ENCODE measurements at places on chromosomes 2 and 18.

DNA sequence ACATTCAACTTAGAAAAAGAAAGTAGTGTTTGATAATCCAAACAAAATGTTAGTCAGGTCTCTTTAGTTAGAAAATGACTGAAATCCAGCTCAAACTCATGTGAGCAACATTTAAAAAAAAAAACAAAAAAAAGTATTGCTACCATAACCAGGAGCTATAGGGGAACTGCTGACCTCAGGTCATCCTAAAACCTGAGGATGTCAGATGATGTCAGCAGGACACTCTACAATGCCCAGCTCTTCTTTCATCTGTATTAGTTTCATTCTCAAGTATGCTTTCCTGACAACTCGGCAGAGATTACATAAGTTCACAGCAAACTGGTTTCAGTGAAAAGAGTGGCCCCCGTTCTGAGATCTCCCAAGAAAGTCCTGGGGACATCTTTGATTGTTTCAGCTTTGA is 4.2 kb upstream of the ESCO1 start:
- DNase-seq = no peak

DNA sequence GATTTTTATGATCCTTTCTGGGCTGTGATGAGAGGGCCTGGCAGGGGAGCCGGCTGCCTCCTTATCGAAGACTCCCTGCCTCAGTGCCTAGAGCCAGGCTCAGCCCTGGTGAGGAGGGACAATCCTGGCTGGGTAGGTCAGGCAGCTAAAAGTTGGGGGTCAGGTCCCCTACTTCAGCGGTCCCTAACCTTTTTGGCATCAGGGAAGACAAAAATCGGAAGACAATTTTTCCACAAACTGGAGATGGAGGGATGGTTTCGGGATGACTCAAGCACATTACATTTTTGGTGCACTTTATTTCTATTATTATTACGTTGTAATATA is 53.1 kb downstream of the HS1BP3 start:
- no peak for DNase-seq

DNA sequence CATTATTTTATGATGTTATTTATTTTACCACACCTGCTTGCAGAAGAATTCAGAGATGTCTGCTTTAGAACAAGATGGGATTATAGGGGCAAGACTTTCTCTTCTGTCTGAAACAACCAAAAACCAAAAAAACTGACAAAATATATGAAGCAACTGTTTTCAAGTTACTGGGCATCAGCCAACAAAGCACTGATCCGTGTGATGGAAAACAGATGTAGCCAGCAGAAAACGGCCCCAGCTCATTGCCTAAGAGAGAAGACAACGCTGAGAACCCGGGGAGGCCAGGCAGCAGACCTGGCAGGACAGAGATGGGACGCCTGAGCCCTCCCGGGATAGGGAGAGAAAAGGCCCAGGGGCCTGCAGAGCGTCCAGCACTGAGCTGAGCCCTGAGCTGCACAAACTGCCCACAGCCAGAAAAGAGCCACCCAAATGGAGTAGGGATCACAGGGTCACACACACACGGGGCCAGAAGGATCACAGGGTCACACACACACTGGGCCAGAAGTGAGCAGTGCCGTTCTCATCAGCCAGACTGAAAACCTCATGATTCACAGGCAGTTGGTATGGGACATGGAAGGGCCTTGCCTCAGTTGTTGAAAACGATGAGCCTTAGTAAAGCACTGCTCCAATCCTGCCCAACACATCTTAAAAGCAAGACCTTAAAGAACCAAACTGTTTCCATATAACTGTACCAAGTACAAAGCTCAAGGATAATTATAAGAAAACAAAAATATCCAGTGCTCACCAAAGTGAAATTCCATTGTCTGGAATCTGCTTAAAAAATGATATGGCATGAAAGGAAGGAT is 12.1 kb downstream of the PXDN start:
- no peak for DNase-seq

DNA sequence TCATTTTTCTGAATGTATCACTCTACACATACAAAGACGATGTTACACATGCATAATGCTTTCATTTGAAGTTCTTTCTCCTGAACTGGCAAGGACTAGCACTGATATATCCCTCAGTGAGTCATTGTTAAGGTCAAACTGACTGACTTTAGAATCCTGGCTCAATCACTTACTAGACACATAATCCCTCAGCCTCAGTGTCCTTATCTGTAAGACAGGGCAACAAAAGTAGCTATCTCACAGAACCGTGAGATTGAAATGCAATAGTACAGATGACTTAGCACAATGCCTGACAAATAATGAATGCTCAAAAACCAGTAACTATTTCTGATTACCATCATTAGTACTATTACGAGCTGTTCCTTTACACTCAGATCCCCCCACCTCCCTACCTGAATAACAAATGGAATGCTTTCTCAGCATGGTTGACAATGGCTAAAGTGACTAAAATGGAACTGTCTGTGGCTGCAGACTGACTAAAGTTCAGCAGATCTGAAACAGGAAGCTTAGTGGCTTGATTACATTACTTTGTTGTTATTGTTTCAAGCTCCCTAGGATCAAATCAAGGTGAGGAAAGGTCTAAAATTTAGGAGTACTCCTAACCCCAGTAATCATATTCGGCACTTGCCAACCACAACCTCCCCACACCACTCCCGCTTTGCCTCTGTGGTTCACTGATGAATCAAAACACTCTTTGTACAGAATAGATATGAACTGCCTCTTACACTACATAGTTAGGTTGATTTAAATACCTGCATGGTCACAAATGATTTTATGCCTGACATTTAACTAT is 35.8 kb upstream of the CACNB4 start:
- DNase-seq = no peak

GRCh38 chr18:25621682-25622081 is 269.7 kb upstream of the ZNF521 start:
- no peak for DNase-seq

DNA sequence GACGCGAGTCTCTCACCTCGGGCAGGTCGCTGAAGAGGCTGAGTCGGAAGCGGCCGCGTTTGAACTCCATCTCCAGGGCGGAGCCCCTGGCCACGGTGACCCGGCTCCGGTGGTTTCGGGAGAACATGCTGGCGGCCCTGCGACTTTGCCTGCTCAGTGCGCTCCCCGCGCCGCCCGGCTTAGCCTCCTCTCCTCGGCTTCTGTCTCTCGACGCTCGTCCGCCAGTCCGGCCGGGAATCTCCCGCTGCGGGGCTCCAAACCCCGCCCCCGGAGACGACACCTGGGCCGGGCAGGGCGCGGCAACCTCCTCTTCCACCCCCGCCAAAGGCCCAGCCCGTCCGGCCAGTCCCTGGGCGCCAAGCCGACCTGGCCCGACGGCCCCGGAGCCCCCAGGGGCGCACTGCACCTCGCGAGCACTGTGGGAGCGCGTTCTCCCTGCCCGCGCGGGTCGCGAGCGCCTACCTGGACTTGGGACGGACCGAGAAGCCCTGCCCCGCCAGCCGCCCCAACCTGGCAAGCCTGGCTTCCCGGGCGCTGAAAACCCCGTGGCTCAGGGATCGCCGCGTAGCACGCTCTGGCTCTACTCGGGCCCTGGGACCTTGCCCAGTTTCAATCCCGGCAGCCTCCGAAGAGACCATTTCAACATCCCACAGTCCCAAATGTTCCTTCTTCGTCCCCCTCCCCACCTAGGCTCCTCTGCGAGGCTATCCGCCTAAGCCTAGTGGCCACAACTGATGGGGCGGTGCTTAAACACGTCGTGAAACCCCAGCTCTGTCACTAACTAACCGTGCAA is at the start of gene RTKN:
RTKN (minus strand) TSS at position 248 of the 793 bp plus-strand sequence; CDS start at position 127, 121 bp downstream.
- peak; percentile 42 for DNase-seq

DNA sequence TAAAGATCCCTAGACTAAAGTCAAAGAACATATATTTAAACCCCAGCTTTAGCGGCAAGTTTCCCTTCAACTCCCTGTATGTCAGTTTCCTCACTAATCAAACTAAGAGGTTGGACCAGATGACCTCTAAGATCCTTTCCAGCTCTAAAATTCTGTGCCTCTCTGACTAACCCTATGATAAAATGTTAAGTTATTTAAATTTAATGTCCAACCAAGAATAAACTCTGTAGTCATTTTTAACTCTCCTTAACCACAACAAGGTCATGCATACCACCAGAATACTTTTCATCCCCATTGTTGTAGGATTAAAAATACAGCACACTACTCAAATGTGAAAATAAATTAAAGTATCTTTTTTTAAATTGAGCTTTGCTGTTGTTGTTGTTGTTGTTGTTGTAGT is 5.2 kb upstream of the PDE1A start:
- DNase-seq = no peak

DNA sequence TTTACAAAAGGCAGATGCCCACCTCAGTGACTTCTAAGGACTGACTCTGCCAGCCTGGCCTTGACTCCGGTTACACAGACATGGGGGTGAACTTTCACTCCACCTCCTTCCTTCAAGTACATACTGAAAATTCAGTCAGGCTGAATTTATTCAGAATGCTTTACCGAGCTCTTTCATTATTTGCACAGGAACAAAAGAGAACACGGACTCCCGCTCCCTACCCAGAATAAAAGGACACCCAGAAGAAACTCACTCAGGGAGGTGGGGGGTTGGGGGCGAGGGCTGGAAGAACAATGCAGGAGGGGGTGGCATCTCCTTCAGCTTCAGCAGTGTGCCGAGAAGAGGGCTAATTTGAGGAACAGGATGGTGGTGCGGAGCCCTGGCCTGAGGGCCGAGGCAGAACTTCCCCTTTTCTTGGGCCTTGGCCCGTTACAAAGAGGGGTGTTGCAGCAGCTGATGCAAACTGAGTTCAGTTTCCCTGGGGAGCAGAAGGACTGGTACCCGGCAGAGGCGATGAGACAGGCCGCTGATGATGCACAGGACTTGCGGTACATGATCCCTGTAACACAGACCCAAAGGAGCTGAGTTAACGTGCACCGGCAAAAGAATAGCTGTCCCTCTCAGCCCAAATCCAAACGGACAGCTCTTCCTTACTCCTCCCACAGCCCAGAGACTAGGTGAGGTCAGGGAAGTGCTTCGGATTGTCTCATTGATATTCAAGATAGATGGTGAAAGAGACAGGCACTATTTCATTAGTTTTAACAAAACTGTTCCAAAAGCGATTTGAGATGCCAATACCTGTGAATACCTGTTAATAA is 24.1 kb downstream of the LYPD1 start:
- no peak for DNase-seq

DNA sequence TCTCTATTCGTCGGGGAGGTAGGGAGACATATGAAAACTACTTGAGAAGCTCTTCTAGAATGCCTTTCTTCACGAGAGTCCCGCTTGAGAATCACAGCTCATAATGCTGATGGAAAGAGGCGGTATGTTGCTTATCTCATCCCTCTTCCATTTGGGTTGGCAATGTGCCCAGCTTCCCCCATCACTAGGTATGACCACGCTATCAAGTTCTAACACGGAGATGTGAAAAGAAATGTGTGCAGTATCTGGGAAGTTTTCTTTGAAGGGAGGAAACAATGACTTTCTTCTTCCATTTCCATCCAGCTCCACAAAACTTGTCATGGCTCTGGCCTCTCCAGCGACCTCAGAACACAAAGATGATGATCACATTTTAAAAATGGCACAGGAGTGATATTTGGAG is 742.4 kb downstream of the DCDC2C start:
- no peak for DNase-seq

GRCh38 chr2:20533993-20534622 is 87.2 kb downstream of the RHOB start:
- DNase-seq = no peak

- no peak for DNase-seq
These were observed 279.5 kb upstream of the RAB6C start for GRCh38 chr2:129699781-129700573.

- DNase-seq = no peak
These were observed 71.1 kb upstream of the MAPRE2 start for GRCh38 chr18:34970106-34970505.

GRCh38 chr2:64402876-64403275 is 51.1 kb upstream of the LGALSL start:
- DNase-seq = no peak

DNA sequence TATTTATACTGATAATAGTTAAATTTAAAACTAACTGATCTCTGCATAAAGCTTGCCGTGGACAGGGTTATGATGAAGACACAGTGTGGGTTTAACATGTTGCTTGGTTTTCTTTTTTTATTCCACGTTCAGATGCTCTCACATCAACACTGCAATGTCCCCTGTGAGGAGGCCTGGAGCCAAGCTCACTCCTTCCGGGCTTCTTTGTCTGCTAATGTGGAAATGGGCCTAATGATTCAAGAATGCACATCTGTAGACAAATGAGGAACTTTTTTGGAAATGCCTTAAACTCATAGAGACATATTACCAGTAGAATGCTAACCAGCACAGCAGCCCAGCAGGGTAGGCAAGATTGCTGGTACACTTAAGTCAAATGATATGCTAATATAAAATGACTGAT is 208.0 kb downstream of the GALR1 start:
- no peak for DNase-seq

DNA sequence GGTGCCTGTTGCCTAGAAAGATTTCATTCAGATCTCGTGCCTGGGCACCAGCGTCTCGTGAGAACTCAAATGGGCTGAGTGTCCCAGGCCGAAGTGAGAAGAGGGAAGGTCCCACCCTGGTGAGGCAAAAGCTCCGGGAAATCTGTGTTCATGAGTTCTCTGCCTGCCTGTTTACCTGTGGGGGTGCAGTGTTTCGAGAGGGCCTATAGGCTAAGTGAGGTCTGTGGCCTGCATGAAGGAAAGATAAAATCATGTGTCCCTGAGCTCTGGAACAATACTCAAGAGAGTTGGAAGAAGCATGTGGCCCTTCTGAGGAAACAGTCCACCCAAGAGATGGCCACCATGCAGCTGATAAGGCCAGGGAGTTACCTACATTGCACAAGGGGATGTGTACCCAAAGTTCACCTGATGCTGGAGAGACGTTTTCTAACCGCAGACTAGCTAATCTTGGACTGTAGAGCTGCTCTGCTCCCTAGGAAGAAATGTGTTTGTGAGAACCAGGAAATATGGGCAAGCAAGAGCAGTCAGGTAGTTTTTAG is 63.5 kb upstream of the ST3GAL5 start:
- no peak for DNase-seq

DNA sequence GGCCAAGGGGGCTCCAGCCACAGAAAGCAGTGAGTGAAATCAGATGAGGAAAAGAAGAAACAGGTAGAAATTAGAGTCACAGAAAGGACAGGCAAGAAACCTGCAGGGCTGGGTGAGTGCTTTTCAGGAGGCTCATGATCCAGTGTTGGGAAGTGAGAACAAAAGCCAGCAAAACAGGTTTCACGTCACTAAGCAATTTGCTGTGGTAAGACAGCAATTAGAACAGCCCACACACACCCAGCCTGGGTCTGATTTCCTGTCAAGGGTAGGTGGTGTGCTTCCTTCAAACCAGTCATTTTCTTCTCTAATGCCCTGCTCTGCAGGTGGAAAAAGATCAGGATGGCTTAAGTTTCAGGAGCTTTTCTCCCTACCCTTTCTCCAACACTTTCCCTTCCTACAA is 52.9 kb upstream of the XDH start:
- DNase-seq = peak; percentile 66

GRCh38 chr18:6086731-6087130 is 191.4 kb upstream of the TMEM200C start:
- no peak for DNase-seq

DNA sequence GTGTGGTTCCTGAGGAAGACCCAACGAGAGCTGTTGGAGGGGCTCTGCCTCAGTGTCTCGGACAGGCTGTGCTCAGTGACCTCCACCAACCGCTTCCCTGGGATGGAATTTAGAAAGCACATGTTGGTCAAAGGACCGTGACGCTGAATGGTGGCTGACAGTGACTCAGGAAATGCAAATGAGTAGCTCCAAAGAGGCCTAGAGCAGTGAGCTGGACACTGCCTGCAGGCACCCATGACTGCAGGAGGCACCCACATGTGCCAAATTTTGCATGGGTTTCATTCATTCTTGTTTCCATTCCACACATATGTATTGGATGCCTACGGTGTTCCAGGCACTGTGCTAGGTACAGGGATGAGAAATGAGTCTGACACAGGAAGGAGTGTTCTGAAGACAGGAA is 46.4 kb downstream of the ACKR3 start:
- no peak for DNase-seq

Data from DMS153 (cell line).